Right atrium auricular region (tissue), 2 donors: ENCODE measurements at places on chromosomes 5 and 9. TPM values are rescaled to one million over a fixed set of nuclear protein-coding genes. Genes with fewer than 3 reads are reported as not detected.

KCNT1 gene
- total RNA-seq: 0.48 TPM

PCDHA12 gene
- total RNA-seq: 0.59 TPM

RPS14 gene
- total RNA-seq: 1,334 TPM

AK8 gene
- total RNA-seq: 0.19 TPM

DMRT3 gene
- not detected for total RNA-seq

LCN9 gene
- not detected for total RNA-seq

NUDT12 gene
- total RNA-seq: 11.5 TPM

GADD45G gene
- total RNA-seq: 294 TPM

ZNF484 gene
- total RNA-seq: 7.0 TPM

OBP2B gene
- total RNA-seq: not detected

FCN2 gene
- total RNA-seq: not detected

MEIKIN gene
- total RNA-seq: not detected

BTNL9 gene
- total RNA-seq: 5.3 TPM

KIF20A gene
- total RNA-seq: 0.12 TPM

STKLD1 gene
- total RNA-seq: 0.90 TPM

FXN gene
- 24.6 TPM for total RNA-seq

IER5L gene
- 5.5 TPM for total RNA-seq

LVRN gene
- 0.19 TPM for total RNA-seq

KLF4 gene
- 95.5 TPM for total RNA-seq
